ENCODE measurements at places on chromosomes 7 and 10. TPM values are rescaled to one million over a fixed set of nuclear protein-coding genes. Genes with fewer than 3 reads are reported as not detected.

DNA sequence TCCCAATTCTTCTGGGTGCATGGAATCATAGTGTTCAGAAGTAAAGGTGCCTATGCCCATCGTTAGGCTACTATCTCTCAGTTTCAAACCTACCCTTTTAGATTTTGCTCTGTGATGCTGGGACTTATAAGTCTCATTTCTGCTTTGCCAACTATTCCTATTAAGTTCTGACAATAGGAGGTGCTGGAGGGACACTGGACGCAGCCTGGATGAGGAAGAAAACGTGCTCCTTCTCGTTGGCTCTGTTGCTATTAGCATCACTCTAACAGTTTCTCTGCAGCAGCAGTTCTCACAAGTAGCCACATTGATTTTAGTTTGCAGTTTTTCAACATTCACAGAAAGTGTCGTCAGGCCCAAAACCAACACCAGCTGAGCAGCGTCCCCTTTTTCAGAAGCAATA lies 72.4 kb downstream of the ABCC2 start:
- H3K27me3 ChIP-seq = peaks cover 3% of the 10 kb centered on the region
- H3K36me3 ChIP-seq = no peaks in the 10 kb centered on the region

GRCh38 chr7:51312951-51313737 lies 3.5 kb downstream of the COBL start:
- H3K4me1 ChIP-seq = no peaks in the 10 kb centered on the region
- H3K36me3 ChIP-seq = no peaks in the 10 kb centered on the region
- H3K27ac ChIP-seq = no peak overlapping the region
- ATAC-seq = no peak

DNA sequence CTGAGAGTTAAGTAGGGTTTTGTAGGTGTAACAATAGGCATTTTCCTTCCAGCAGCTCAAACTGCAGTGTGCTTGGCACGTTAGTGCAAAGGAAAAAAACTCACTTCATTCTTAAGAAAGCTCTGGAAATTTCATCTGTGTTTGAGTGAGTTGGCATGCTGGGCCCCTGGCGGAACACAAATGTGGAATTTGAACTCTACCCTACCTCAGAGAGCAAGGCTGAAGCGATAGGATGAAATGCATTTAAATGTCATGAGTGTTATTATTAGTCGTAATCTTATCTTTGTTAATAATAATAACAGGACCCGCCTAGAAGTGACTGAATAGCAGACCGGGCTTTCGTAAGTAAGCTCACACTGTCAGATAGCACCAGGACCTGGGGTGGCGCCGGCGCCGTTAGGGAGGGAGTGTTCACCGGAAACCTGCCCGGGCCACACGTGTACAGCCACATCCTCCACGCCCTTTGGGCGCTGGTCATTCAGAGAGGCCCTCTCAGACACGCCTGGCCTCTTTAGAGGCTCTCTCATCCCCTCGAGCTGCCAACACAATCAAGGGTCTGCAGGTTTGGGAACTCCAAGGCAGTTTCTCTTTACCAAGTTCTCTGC lies 63.5 kb downstream of the GRK5 start:
- ATAC-seq = peak; percentile 62
- H3K36me3 ChIP-seq = no peaks in the 10 kb centered on the region
- H3K27ac ChIP-seq = peak overlapping the region; percentile 93
- H3K4me1 ChIP-seq = peaks cover 28% of the 10 kb centered on the region
- peak overlapping the region; percentile 69 for H3K4me3 ChIP-seq
- no peaks in the 10 kb centered on the region for H3K27me3 ChIP-seq

GRCh38 chr10:35507519-35508109 lies 97.5 kb upstream of the GJD4 start:
- peaks cover 31% of the 10 kb centered on the region for H3K4me1 ChIP-seq
- H3K27me3 ChIP-seq = no peaks in the 10 kb centered on the region
- H3K4me3 ChIP-seq = no peak overlapping the region

GRCh38 chr10:1911771-1912170 lies 174.4 kb upstream of the ADARB2 start:
- H3K27ac ChIP-seq = no peak overlapping the region
- no peaks in the 10 kb centered on the region for H3K36me3 ChIP-seq
- H3K27me3 ChIP-seq = no peaks in the 10 kb centered on the region
- no peak for ATAC-seq
- H3K4me3 ChIP-seq = no peak overlapping the region

DNA sequence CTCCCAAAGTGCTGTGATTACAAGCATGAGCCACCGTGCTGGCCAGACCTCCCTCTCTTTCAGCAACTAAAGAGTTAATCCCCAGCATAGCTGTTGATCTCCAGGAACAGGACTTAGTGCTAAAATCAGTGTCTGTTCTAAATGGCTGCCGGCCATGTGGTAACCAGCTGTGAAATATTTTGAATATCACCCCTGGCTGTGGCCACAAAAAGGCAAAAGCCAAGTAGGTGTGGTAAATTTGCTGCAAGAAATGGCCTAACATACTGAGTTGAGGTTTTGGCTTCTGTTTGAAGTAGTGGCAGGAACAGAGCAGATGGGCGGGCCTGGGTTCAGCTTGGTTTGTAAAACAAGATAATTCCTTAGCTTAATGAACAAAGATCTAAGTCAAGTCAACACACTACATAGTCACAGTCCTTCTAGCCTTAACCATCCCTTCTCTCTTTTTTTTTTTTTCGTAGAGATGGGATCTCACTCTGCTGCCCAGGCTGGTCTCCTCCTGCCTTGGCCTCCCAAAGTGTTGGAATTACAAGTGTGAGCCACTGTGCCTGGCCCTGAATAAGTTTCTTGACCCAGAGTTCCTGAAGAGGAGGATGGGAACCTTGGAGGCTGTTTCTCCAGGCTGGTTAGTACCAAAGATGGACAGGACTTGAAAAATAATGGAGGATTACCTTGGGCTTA lies 22.7 kb upstream of the AGFG2 start:
- peak overlapping the region; percentile 61 for H3K27ac ChIP-seq
- H3K4me3 ChIP-seq = peak overlapping the region; percentile 48
- no peaks in the 10 kb centered on the region for H3K36me3 ChIP-seq
- ATAC-seq = peak; percentile 19
- no peaks in the 10 kb centered on the region for H3K27me3 ChIP-seq

DNA sequence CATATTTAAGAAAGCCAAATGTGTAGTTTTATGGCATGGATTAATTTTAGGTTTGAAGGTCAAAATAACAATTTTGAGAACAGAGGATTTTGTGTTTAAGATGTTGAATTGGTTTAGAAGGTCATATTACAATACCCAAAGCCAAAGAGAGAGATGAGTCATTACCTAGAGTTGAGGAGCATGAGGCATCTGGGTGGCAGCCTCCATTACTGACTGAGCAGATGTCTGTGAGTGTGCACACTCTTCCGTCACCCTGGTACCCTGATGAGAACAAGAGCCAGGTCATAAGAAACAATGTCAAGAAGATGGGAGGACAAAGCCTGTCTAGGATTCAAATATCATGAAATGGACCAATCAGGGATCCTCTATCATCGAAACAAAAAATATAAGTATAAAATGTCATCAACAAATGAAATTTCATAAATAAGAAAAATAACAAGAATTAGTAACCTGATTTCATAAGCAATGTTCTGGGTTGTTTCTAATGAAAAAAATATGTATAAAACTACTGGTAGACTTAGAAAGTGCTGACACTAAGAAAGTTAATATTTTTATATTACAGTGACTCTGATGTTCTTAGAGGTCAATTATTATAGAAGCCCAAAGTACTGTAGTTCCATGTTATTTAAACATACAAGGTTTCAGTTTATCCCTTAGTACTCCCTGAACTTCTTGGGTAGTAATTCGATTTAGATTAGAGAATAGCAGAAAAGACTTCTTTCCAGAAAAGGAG lies 20.0 kb downstream of the CUBN start:
- no peak overlapping the region for H3K27ac ChIP-seq
- peak; percentile 80 for ATAC-seq
- H3K4me1 ChIP-seq = no peaks in the 10 kb centered on the region
- no peak overlapping the region for H3K4me3 ChIP-seq
- H3K27me3 ChIP-seq = no peaks in the 10 kb centered on the region

DNA sequence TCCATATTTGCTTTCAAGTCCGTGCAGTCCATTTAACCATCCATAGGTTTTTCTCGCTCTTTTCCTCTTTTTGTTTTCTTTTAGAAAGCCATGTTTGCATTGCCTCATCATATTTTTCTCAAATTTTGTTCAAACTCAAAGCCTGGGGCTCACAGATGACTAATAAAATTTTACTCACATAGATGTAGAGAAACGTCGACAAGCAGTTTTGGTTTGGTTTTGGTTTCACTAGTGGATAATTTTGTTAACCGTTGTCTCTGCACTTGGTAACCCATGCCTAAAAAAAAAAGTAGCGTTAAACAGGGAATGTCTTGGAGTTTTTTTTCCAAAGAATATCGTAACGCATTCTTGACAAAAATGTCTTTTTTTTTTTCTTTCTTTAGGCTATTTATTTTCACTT lies 344.2 kb upstream of the GALNT17 start:
- H3K27me3 ChIP-seq = no peaks in the 10 kb centered on the region
- peak; percentile 70 for ATAC-seq
- H3K4me1 ChIP-seq = peaks cover 21% of the 10 kb centered on the region
- peak overlapping the region; percentile 94 for H3K27ac ChIP-seq

- H3K36me3 ChIP-seq = no peaks in the 10 kb centered on the region
- H3K27ac ChIP-seq = no peak overlapping the region
- no peak for ATAC-seq
- H3K4me3 ChIP-seq = no peak overlapping the region
- H3K4me1 ChIP-seq = no peaks in the 10 kb centered on the region
Measured at GRCh38 chr10:91587710-91588638, 44.9 kb downstream of the PPP1R3C start.

- H3K4me3 ChIP-seq = no peak overlapping the region
- H3K27ac ChIP-seq = no peak overlapping the region
- no peaks in the 10 kb centered on the region for H3K36me3 ChIP-seq
Measured at GRCh38 chr7:84949067-84949466, 237.8 kb downstream of the SEMA3D start.

GRCh38 chr7:130732980-130733930 lies 752 bp downstream of the KLF14 start:
- H3K4me1 ChIP-seq = no peaks in the 10 kb centered on the region
- H3K4me3 ChIP-seq = peak overlapping the region; percentile 69
- H3K27me3 ChIP-seq = peaks cover 71% of the 10 kb centered on the region
- no peak overlapping the region for H3K27ac ChIP-seq
- ATAC-seq = peak; percentile 35

- no peaks in the 10 kb centered on the region for H3K4me1 ChIP-seq
- H3K36me3 ChIP-seq = peaks cover 12% of the 10 kb centered on the region
- no peak for ATAC-seq
- H3K4me3 ChIP-seq = no peak overlapping the region
- no peak overlapping the region for H3K27ac ChIP-seq
Measured at GRCh38 chr7:88155756-88156155, 64.1 kb downstream of the SRI start.

DNA sequence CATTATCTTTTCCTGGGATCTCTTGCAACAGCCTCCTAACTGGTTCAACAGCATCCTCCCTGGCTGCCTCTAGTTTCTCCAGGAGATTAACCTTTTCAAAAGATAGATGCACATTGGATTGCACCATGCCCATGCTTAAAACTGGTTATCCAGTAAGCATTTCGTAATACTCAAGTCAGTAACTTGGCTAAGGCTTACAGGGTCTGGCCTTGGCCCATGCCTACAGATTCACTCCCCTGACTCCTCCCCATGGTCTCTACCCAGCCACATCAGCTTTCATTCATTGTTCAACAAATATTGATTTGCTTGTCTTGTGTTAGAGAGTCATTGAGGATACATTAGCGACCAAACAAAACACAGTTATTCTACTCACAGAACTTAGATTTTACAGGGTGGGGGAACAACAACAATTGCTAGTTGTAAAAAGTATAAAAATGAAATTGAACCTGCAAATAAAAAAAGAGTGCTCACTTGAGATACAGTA lies 1.8 kb upstream of the KIF20B start:
- no peaks in the 10 kb centered on the region for H3K27me3 ChIP-seq
- no peak for ATAC-seq
- no peak overlapping the region for H3K27ac ChIP-seq
- no peaks in the 10 kb centered on the region for H3K36me3 ChIP-seq
- H3K4me1 ChIP-seq = peaks cover 10% of the 10 kb centered on the region

DNA sequence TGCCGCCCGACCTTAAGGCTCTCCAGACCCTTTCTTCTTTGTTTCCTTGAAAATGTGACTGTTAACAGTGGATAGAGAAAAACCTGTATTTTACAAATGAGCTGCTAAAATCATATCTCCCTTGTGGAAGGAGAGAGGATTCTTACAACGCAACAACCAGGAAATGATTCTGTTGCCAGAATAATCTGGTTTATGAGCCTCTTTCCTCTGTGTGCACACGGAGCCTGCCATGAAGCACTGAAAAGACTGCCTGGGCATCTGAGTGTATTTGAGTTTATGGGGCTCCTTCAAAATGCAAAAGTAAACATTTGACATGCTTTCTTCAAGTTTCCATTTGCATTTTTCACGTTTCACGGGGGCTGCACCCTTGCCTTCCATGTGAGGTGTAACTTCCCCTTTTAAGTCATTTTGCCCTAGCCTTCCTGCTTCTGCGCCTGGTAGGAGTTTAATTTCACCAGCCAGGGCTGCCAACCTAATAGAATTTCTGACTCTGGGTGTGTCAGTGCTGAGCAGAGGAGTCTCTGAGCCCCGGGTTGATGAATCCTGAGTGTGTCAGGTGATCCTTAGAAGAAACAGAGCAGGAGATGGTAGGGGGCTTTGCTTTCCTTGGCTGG lies 101.2 kb downstream of the GRB10 start:
- ATAC-seq = no peak
- peaks cover 3% of the 10 kb centered on the region for H3K27me3 ChIP-seq
- no peaks in the 10 kb centered on the region for H3K4me1 ChIP-seq
- no peak overlapping the region for H3K27ac ChIP-seq
- no peaks in the 10 kb centered on the region for H3K36me3 ChIP-seq

Gene SSC4D
- total RNA-seq = 0.50 TPM

Gene NKX1-2
- not detected for total RNA-seq

Gene TRIM50
- total RNA-seq = not detected

Gene SUGCT
- 0.66 TPM for total RNA-seq

Gene ZNF853
- total RNA-seq = 0.48 TPM

Gene COL13A1
- not detected for total RNA-seq

Gene CRTAC1
- total RNA-seq = not detected

Gene NOC3L
- total RNA-seq = 29.2 TPM

All from activated T-helper 17 cell treated with anti-CD3 and anti-CD28 coated beads, Interleukin-2, amount 50 U/mL, for 72 hours (primary cell).